Ureter (tissue), 1 donor: ENCODE measurements at places on chromosomes 1 and 21. TPM values are rescaled to one million over a fixed set of nuclear protein-coding genes. Genes with fewer than 3 reads are reported as not detected.
A peak's percentile ranks its signal among the peaks of the same experiment; 100 is the strongest.

- DNase-seq = no peak
These were observed 106.9 kb downstream of the AJAP1 start for GRCh38 chr1:4761324-4761723.

The HAPLN2 gene
- total RNA-seq = 5.6 TPM

The ADORA3 gene
- 5.8 TPM for total RNA-seq

The OR6N1 gene
- total RNA-seq = not detected

The TPR gene
- 121 TPM for total RNA-seq

The ERICH3 gene
- total RNA-seq = not detected

DNA sequence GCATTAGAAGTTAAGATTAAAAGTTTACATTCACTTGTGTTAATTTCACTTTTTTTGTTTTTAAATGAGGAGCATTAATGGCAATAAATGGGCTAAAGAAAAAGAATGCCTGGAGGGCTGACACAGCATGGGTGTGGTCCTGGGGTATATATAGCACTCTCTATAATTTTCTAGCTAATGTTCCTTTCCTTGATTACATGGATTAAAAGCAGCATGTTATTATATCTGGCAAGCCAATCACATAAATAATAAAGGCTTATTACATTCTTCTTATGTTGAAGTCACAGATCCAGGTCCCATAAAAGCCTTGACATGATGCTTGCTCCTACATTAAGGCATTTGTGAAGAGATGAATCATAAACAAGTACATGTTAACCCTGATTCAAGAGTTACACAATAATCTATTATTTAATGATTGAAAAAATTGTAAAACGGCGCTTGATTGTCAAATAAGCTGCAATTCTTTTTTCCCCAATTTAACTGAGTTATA, 91.4 kb downstream of the LYPLAL1 start:
- no peak for DNase-seq

- DNase-seq = no peak
These were observed 45.1 kb downstream of the FYB2 start for GRCh38 chr1:56774067-56774609.

GRCh38 chr1:161209790-161210409, 5.2 kb upstream of the FCER1G start:
- DNase-seq = peak; percentile 75

The OR2L5 gene
- not detected for total RNA-seq

GRCh38 chr21:44985441-44986401, 45.9 kb downstream of the SLX9 start:
- no peak for DNase-seq

GRCh38 chr1:84361796-84362195, 36.5 kb upstream of the DNASE2B start:
- no peak for DNase-seq
